ENCODE measurements at places on chromosomes 11 and 22.

GRCh38 chr11:21628641-21629040 is 564.2 kb upstream of the ANO5 start:
- DNase-seq: no peak

DNA sequence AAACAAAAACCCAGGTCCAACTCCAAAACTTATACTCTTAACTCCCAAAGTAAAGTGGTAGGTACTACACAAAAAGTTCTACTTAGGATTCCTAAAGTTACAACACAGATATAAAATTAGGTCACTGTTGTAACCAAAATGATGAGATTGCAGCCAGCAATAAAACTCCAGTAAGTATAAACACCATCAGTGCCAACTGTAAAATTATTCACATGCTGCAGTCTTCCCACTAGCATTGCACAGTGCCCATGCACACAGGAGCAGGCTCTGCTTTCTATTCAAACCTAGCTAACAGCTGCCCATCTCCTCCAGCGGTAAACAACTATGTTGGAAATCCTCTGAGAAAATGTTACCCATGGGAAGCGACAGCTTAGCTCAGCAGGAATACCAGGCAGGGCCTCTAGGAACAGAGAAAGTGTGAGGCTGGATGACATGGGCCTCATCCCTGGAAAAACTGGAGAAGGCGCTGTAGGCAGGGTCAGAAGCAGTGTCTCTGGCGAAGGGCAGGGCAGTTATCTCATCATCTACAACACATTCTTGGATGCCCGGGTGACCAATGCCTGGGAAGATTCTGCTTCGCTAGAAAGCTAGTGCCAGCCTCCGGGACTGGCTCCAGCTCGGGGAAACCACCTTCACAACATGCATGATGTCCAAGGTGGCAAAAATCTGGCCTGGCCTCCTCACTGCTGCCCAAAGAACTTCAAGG is 9.1 kb downstream of the CPT1A start:
- DNase-seq: no peak

DNA sequence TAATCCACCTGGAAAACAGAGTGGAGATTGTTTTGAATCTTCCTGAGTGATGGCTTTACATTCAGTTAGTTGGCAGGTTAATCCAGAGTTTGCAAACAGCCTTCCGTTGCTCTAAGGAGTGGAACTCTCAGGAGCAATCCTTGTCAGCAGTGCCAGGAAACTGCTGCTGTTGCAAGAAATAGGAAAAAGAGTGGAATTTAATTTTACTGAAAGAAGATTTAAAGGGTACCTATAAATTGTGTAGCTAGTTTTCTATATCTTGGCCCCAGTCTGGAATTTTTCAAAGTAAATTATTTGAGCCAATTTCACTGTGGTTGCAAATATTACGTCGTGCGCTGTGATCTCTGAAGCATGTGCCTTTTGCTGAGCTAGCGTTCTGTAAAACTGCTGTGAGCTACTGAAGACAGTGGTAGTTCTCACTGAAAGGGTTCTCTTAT is 55.5 kb upstream of the SLC5A12 start:
- DNase-seq: no peak

- DNase-seq: no peak
These were observed 36.0 kb downstream of the RSF1 start for GRCh38 chr11:77784572-77784971.

GRCh38 chr11:122723106-122723505 is 67.6 kb downstream of the UBASH3B start:
- DNase-seq: no peak

GRCh38 chr11:40292721-40293508 is 1166.5 kb downstream of the LRRC4C start:
- no peak for DNase-seq

DNA sequence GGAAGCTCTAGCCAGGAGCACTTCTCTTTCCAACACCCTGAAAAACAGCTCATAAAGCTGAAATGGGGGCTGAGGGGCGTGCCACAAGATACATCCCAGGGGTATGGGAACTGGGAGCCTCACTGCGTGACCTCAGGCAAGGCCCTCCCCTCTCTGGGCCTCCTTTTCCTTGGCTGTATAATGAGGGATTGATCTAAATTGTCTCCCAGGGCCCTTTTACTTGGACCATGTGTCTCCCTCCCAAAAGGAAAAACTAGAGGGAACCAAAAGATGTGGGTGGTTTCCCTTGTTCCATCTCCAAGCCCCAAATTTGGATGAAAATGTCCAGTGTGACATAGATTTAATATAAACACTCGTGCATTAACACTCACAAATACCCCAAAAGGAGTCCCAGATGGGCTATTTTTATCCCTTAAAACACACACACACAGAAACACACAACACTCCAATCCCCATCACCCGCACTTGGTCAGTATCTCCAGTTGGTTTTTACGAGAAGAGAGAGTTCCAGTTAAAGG is 25.9 kb upstream of the SMTN start:
- DNase-seq: no peak
